GF-D8 (cell line): ENCODE measurements at places on chromosomes 7 and 10.

- no peak for DNase-seq
Measured at GRCh38 chr7:76326646-76327233, 24.3 kb downstream of the HSPB1 start.

- DNase-seq = no peak
Measured at GRCh38 chr10:124532106-124532641, 70.6 kb downstream of the LHPP start.

DNA sequence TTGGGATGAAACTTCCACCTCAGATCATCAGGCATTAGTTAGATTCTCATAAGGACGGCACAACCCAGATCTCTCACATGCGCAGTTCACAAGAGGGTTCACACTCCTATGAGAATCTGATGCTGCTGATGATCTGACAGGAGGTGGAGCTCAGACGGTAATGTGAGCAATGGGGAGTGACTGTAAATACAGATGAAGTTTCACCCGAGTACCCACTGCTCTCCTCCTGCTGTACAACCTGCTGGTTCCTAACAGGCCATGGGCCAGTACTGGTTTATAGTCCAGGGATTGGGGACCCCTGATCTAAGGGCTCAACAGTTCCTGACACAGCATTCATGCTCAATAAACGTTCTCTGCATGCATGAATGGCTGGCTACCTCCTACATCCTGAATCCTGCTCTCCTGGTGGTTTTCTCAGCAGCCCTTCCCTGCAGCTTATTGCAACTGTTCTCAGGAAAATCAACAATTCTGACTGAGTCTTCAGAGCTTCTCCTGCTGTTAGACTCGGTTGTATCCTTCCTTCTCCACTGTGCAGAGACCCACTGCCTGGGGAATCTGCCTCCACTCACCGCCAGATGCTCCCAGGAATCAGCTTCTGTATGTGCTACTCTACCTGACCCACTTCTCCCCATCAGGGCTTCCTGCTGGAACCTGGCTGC lies 17.4 kb downstream of the PDE6C start:
- DNase-seq = no peak

GRCh38 chr10:114899982-114900381 lies 38.0 kb upstream of the TRUB1 start:
- no peak for DNase-seq

DNA sequence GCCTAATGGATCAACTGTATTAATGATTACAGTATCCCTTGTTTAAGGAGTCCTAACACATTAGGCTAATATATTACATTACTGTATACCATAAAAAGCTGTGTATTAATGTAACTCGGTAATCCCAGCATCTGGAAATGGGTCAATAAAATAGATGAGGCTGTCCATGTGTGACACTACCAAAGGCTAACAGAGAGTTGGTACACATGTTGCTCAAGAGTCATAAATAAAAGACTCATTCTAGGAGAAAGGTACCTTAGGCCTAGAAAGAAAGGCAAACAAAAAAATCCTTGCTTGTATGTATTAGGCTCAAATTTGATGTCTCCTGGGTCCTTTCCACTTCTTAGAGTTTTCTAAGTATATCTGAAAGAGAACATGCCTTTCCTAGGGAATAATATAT lies 14.6 kb downstream of the MCMBP start:
- no peak for DNase-seq

- DNase-seq = no peak
Measured at GRCh38 chr10:117621795-117622420, 79.4 kb downstream of the EMX2 start.

DNA sequence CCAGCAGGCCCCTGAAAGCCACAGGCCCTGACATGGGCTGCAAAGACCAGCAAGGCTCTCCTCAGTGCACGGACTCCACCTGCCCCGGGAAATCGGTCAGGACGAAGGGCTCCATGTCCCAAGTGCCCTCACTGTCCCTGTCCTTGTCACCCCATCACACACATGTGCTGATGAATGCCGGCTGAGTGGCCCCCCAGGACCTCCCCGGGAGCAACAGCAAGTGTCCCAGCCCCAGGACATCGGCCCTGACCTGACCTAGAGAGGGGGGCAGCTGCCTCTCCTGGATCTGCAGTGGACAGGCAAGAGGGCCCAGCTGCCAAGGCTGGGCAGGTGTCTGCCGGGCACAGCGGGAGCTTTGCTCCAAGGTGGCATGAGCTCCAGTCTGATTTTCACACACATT lies 49.8 kb downstream of the STK32C start:
- no peak for DNase-seq

- DNase-seq = no peak
Measured at GRCh38 chr10:52353960-52354394, 39.9 kb downstream of the DKK1 start.

DNA sequence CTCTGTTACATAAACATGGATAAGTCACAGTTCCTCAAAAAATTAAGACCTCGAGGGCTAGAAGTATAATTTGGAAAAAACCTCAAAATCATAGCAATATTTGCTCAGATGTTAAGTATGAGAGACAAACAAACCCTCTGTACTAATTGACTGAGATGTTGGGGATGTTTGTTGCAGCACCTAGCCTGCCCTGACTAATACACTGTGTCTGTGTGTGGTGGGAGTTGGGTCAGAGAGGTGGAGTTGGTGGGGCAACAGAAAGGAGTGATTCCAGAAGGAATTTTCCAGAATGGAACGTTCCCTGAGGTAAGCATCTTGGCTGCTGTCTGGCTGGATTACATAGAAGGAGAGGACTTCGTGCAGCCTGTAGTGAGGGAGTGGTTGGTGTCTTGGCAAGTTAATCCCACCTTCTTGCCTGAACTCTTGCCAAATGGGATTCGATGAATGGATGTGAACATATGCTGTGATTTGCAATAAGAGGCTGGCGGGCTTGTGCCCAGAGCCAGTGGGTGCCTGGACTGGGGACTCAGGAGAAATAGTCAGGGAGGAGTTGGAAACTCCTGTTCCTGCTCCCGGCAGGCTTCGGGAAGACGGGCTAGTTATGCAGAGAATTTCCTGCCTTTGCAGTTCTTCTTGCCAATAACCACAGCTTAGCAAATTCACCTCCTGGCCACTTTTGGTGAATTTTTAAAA lies 9.3 kb upstream of the FAM180A start:
- no peak for DNase-seq
